ENCODE measurements at places on chromosomes 3 and 15.

DNA sequence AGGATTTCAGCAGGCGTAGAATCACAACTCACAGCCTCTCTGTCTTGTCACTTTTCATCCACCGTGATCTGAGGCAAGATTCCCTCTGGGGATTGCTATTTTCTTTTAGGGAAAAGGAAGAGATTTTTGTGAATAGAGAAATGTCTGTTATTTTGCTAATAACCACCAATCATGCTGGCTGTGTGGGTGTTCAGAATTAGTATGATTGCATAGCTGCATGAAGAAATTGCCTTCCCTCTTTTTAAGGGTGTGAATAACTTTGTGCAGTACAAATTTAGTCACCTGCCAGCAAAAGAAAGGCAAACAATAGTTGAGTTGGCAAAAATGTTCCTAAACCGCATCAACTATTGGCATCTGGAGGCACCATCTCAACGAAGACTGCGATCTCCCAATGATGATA lies 60.8 kb downstream of the KAT2B start:
- DNase-seq = no peak

GRCh38 chr15:65783872-65784271 lies 8.2 kb downstream of the DENND4A start:
- DNase-seq = peak; percentile 44

DNA sequence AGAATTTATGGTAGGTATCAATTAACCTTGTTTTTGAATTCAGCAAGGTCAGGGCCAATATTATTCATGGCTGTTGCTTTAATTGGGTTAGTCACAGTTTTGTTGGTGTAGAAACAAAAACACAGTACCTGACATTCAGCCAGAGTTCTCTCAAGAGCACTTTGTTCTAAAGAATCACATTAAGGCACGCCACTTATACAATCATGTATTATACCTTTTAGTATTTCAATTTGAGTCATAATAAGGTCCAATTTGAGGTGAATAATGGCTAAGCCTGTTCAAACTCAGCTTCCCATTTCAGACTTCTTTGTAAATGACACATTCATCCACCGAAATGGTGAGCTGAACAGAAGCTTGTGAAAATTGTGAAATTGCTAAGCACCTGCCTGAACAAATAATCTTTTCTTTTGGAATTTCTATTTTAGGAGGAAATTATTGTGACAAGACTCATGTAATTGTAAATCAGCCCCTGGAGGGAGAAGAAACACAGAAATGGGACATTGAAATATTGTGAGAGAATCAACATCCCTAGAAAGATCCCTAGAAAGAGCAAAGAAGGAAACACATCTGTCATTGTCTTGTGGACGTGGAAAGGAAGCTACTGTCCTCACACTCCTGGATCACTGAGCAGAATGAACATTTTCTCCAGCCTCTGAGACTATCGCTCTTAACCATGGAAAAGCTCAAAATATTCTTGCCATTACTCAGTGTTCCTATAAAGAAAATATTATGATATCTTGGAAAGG lies 29.3 kb downstream of the RIOX2 start:
- DNase-seq = no peak

- DNase-seq = no peak
These were observed 50.7 kb downstream of the SST start for GRCh38 chr3:187619461-187619860.

DNA sequence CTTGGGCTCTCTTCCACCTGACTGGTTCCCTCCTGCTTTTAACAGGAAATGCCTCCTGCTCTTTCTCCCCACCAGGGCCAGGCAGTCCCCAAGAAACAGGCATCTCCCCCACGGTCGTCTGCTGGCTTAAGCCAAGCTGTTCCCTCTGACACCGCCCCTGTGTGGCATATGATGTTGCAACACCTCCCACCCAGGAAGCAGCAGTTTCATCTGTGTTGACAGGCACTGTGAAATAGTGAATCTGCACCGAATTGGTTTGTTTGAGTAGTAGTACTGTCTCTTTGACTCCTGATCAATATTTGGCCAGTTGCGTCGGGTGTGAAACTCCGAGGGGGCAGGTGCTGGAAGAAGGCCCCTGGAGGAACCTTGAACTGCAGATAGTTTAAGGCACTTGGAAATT lies 188.8 kb downstream of the FEZF2 start:
- no peak for DNase-seq

DNA sequence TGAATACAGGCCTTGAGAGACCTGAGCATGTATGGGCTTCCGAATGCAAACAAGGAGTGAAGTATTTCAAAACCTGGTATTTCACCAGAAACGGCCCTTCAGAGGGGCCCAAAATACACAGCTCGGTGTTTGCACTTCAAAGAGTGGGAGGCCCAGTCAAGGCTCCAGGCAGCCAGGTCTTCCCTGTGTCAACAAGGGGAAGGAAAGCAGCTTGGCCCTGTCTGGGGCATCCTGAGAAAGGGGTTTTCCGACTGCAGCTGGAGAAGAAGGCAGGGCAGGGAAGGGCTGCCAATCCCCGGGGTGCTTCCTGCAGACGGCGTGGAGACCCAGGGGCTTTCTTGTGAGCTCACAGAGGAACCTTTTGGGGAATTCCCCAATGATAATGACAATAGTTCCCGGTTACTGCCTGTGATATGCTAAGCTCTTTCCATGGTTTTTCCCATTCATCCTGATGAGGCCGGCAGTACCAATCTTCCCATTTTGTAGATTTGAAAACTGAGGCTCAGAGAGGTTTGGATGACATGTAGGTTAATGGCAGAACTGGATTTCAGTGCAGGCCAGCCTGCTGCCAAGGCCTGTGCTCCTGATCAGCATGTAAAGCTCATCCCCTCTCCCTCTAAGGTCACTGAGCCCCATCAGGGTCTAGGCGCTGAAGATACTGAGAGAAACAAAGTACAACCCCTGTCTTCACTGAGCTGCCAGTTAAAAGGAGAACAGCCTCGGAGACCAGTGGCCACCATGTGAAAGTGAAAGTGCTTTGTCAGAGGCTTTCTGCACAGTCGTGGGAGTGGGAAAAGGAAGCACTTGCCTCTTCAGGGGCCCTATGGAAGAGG lies 43.0 kb upstream of the TLE3 start:
- DNase-seq = no peak

DNA sequence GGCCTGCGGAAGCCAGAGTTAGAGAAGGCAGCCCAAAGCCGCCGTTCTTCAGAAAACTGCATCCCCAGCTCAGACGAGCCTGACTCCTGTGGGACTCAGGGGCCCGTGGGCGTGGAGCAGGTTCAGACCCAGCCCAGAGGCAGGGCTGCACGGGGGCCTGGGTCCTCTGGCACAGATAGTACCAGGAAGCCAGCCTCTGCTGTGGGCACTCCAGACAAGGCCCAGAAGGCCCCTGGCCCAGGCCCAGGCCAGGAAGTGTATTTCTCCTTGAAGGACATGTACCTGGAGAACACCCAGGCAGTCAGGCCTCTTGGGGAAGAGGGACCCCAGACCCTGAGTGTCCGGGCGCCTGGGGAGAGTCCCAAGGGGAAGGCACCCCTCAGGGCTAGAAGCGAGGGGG lies 23.1 kb downstream of the ALPK3 start:
- no peak for DNase-seq
